ENCODE measurements at places on chromosomes 16 and 17.

DNA sequence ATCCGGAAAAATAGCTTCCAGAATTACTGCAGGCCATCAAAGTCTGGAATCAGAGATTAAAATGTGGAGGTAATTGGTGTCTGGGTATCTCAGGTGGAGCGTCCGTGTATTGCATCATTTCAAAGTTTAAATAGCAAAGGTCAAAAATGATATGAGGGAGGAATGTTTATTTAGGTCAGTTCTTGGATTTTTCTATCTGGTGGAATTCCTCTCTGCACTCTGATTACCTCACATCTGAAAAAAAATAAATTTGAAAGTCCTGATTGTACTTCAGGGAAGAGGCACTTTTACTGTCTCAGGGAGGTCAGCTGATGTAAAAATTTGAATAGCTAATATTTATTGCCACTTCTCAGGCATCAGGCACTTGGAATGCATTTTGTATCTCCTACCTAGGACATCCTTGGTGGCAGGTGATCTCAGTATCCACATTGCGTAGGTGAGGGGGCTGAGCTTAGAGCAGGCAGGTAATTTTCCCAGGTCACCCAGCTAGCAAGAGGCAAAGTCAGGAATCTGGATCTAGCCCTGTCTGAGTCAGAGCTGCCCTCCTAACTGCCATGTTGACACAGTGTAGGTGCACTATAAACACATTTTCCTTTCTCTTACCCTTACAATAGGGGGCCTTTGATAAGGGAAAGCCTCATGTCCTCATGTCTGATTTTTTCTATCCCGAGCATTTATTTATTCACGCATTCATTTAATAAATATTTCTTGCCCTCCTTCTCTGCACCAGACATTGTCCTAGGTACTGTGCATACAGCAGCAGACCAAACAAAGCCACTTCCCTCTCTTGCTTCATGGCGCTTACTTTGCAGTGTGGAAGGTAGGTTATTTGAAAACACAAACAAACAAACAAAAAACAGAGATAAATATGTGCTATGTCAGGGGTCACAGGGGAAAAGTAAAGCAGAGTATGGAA is 454.3 kb downstream of the HAPSTR1 start:
- DNase-seq, result no peak

GRCh38 chr16:52773026-52773425 is 226.1 kb upstream of the TOX3 start:
- no peak for DNase-seq

GRCh38 chr16:88727871-88728270 is 21.6 kb downstream of the CTU2 start:
- DNase-seq, result no peak

GRCh38 chr16:55152875-55153390 is 171.1 kb upstream of the IRX6 start:
- DNase-seq, result no peak

- no peak for DNase-seq
These were observed 23.5 kb upstream of the KANSL1 start for GRCh38 chr17:46216682-46217081.

GRCh38 chr16:89695086-89695874 is 6.2 kb downstream of the SPATA2L start:
- no peak for DNase-seq

DNA sequence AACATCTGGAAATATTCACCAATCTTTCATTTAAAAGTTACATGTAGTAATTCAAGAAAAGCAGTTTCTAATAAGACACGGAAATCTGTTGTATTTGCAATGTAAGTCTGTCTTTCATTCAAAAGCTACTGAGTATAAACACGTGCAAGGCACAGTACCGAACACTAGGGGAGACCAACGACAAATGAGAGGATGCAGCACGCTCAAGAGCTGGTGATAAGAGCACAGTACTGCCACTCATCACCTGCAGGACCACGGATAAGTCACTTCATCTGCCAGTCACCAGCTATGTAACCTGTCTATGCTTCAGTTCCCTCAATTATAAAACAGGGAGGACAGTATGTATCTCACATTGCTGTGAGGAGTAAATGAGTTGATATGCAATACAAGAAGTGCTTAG is 67.1 kb downstream of the CLEC18A start:
- no peak for DNase-seq

Data from GM04503 (cell line).